ENCODE measurements at places on chromosomes 11 and 22.

GRCh38 chr11:60870733-60871377 lies 3.5 kb downstream of the ZP1 start:
- DNase-seq, result no peak

GRCh38 chr22:23032658-23033057 lies 37.7 kb upstream of the GNAZ start:
- DNase-seq, result no peak

DNA sequence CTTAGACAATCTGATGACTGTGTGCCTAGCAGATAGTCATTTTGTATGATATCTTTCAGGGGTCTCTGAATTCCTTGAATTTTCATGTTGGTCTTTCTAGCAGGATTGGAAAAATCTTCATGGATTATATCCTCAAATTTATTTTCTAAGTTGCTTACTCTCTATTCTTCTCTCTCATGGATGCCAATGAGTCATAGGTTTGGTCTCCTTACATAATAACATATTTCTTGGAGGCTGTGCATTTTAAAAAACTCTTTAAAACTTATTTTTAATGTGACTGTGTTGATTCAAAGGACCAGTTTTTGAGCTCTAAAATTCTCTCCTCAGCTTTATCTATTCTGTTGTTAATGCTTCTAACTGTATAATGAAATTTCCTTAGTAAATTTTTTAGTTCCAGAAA lies 198.7 kb downstream of the AASDHPPT start:
- DNase-seq, result no peak

DNA sequence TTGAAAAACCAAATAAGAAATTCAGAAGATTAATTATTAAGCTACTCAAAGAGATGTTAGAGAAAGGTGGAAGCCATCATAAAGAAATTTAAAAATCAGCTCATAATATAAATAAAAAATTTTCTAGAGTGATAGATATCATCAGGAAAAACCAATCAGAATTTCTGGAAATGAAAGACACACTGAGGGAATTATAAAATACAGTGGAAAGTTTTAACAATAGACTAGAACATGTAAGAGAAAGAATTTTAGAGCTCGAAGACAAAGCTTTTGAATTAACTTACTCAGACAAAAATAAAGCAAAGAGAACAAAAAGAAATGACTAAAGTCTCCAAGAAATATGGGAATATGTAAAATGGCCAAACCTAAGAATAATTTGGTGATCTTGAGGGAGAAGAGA lies 1926.9 kb upstream of the RAG2 start:
- DNase-seq, result no peak

DNA sequence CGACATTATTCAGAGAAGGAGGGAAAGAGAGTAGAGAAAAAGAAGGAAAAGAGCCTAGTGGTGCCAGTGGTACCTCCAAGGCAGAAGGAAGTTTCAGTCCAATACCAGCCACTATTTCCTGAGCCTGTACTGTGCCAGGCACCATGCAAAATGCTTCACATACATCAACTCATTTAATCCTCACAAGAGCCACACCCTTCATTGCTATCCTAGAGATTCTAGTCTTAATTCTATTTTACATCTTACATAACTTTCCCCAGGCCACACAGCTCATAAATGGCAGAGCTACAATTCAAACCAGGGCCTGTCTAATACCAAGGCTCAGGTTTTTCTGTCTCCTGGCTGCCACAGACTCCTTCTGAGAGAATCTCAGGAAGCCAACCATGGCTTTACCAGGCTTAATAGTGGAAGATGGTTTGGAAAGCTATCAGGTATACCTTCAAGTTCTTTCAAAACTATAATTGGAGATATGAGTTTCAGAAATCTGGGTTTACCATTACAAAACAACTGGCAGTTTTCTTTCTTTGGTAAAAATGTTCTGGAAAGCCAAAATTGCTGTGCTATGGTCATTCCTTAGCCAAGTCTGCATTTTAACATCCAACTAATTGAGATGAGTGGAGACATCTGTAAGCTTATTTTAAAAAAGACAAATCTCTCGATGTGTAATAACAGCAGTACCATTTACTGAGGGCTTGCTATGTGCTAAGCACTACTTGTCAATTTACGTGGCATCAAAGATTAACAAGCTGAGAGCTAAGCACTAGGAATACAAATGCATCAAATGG lies 225.1 kb upstream of the PITPNB start:
- no peak for DNase-seq

DNA sequence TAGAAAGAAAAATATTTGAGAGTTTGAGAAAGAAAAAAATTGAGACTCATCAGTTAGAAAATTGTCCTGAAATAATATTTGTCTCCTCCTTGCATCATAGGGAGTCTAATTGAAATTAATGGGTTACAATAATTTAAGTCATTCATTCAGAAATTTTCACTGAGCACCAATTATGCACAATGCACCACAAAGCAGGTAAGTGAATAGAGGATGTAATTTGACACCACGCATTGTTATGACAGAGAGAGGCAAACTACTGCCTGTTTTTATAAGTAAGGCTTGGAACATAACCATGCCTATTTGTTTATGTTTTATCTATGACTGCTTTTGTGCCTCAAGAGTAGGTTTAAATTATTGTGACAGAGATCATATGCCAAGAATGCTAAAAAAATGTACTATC lies 537.9 kb upstream of the FAT3 start:
- DNase-seq, result no peak

DNA sequence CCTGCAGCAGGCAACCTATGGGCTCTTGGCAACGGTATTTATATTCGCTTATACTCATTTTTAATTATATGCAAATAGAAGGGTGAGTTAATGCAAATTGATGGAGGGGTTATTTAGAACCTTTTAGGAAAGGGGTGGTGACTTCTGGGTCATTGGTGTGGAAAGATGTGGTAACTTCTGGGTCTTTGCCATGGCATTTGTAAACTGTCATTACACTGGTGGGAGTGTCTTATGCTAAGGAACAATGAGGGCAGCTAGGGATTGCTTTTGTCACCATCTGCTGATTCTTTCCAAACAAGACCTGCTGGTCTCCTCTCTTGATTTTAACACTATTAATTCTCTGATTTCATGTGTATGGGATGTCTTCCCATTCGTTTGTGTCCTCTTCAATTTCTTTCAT lies 11.7 kb upstream of the KAT5 start:
- no peak for DNase-seq

- no peak for DNase-seq
These were observed 12.0 kb upstream of the CAT start for GRCh38 chr11:34426766-34427185.

DNA sequence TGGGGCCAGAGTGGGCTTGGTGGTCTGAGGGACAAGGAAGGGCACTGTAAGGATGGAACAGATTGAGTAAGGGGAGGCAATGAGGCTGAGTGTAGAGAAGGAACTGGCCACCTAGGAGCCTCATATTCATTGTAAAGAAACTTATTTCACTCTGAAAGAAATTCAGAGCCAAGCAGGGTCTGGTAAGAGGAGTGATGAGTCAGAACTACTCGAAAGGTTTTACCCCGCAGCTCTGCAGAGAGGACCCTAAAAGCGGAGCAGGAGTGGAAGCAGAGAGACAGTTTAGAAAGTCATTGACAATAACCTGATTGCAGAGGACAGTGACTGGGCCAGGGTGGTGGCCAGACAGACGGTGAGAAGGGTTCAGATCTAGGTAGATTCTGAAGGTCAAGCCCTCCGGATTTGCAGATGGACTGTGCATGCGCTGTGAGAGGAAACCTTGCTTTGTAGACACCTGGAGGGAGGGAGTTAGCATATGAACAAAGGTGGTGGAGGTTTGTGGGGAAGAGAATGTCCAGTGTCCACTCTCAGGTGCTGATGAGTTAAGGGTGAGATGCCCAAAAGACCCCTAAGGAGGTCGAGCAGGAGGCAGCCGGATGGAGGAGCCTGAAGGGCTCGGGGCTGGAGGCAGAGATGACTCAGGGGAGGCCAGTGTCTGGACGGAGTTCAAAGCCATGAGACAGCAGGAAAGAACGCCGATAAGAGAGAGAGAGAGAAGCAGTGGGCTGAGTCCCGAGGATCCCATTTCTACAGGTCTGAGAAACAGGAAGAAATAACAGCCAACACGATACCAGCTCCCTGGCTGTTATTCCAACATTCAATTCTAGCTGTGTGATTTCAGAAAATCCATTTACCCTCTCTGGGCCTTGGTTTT lies 546.0 kb downstream of the BRD1 start:
- DNase-seq, result no peak

- DNase-seq, result no peak
These were observed 18.2 kb downstream of the ST14 start for GRCh38 chr11:130177782-130178181.

DNA sequence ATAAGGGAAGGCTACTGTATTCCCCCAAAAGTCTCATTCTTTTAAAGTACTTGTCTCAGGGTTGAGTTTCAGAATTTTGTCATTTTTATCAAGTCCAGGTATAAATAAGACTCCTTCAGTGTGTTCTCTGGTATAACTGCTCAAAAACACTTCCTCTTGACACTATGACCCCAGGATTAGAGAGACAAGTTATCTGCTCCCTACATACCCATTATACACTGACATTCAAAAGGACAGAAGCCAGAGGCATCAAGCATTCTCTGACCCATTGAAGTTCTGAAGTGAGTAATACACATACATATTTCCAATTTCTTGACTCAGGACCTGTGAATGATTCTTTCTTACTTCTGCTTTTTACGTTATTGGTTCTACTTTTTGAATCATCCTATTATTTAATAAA lies 447.8 kb upstream of the CNTN5 start:
- DNase-seq, result no peak

DNA sequence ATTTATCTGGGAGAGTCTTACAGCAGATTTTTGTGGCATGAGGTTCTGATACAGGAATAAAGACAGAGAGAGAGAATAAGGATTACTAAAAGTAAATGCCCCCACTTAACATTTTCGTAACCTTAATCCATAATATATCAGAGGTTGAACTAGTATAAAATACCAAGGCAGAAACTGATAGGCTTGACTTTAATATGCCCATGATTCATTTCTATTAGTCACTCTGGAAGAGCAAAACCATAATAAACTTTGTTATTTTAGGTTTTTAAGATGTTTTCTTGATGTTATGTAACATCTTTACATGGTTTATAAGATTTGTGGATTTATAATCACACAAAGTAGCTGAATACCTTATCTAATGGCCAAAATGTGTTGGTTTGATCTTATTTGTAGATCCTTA lies 19.1 kb downstream of the GUCY1A2 start:
- DNase-seq, result no peak
